ENCODE measurements at places on chromosomes 11 and 22.

DNA sequence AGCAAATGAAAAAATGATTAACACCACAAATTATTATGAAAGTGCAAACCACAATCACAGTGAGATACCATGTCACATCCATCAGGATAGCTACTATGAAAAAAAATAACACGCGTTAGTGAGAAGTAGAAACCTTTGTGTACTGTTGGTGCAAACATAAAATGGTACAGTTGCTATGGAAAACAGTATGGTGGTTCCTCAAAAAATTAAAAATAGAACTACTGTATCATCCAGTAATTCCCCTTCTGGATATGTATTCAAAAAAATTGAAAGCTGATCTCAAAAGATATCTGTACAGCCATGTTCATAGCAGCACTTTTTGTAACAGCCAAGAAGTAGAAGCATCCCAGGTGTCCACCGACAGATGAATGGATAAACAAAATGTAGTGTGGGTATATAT, 43.4 kb downstream of the CCDC81 start:
- DNase-seq, result no peak

DNA sequence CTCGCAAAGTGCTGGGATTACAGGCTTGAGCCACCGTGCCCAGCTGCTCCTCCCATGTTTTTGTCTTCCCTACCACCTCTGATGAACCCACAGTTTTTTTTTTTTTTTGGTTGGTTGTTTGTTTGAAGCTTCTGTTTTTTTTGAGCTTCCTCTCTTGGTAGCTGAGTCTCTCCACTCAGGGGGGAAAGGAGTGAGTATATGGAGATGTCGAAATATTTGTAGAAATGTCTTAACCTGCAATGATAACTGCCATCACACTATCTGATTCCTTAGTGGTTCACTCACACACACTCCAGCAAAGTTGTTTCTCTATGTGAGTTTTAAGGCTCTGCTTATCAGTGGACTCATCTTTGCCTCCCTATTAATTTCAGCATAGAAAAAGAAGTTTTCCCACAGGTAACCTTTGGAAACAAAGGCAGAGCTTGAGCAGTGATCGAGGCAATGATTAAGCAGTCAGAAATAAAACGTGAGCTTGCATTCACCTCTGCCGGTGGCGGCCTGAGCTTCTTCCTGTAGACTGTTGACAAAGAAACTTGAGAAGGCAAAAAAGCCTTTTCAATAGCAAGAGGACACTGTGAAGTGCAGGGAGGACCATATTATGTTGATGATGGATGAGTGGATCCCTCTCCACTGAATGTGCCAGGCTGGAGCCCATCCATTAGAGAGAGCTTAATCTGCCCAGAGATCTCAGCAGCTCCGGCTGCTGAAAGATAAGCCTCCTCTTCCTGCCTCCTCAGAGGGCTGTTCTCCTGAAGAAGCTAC, 29.0 kb upstream of the RASSF10 start:
- DNase-seq, result no peak

DNA sequence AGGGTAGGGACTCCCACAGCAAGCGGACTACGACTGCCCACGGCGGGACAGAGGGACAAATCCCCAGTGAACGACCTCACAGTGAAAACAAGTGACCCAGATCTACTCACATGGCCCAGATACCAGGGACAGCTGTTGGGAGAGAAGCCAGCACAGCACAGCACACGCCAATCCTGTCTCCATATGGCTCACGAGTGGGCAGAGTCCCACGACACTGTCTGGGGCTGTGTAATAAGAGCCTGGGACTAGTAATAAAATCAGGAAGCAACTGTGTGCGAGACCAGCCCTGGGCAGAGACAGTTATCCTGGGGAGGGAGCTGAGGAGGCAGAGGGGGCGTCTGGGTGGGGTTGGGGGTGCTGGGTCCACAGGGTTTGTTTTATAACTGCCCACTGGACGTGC, 385.0 kb downstream of the CTTN start:
- DNase-seq, result no peak

GRCh38 chr11:85875505-85875904, 20.3 kb downstream of the CCDC83 start:
- DNase-seq, result no peak

GRCh38 chr11:114155116-114155515, 95.6 kb downstream of the ZBTB16 start:
- no peak for DNase-seq

DNA sequence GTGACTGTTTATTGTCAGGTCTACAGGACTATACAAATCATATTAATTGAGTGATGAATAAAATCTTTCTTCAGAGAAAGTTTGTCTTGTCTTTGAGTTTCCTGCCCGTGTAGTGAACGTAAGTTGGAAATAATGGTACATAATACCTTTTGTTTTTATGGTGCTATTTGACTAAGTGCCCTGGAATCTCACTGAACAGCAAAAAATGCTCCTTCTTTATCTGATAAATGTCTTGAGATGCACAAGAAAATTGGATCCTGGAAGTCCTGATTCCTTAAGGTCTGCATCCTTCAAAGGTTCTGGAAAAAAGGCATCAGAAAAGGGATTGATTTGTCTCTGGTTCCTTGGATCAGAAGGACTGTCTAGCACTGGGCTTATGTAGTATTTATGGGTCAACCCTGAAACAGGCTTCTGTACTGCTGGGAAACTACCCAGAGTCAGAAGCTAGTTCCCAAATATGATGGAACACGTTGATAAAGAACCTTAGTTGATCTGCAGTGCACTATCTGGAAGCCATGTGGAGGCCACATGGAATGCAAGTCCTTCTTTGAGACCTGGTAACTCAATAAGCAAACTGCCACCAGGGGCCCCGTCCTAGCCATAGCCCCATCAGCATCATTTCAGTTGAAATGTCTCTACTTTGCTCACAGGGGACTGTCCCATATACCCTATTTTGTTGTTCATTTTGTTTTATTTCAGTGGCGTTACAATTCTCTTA, 100.6 kb upstream of the CD44 start:
- DNase-seq, result no peak
